MCF 10A (cell line): ENCODE measurements at places on chromosomes 11 and 22. TPM values are rescaled to one million over a fixed set of nuclear protein-coding genes. Genes with fewer than 3 reads are reported as not detected.

Gene NXPE2
- total RNA-seq = not detected in 2 replicates

Gene MS4A7
- not detected in 2 replicates for total RNA-seq

Gene TUB
- total RNA-seq = 1.4 and 1.8 TPM in 2 replicates

Gene SAA4
- not detected in 2 replicates for total RNA-seq

Gene CARNS1
- total RNA-seq = 0.07 TPM in 1 of 2 replicates, not detected in the other

Gene PIK3IP1
- 0.25 and 0.93 TPM in 2 replicates for total RNA-seq
